Neural crest cell (in vitro differentiated cells): ENCODE measurements at places on chromosomes 5 and 9.

DNA sequence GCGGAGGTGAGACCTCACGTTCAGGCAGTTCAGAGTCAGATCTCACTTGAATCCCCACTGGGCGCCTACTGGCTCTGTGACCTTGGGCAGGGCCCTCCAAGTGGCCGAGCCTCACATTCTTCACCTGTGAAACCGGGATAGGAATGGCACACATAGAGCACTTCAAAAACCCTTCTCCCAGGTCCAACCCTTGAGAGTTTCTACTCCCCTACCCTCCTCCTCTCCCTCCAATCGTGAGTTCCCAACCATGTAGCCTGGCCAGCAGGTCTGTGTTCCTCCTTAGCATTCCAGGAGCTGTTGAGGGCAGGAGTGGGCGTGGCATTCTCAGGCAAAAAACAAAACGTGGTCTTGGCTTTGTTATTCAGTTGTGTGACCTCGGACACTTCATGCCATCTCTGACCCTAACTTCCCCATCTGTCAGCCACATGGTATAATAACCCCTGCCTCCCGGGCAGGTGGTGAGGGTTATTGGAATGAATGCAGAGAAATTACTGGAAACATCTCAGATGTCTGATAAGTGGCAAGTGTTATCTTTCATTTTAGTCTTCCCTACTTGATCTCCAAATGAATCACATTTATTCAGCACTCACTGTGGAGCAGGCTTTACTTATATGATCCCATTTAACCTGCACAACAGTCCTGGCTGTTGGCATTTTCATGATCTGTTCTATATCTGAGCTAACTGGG is 112.8 kb upstream of the BOD1 start:
- no peak overlapping the region for H3K27ac ChIP-seq
- H3K27me3 ChIP-seq = peaks cover 36% of the 10 kb centered on the region
- no peak for DNase-seq
- no peaks in the 10 kb centered on the region for H3K4me1 ChIP-seq

GRCh38 chr9:120446671-120447070 is 133.3 kb downstream of the CDK5RAP2 start:
- H3K4me1 ChIP-seq = peaks cover 5% of the 10 kb centered on the region
- no peak overlapping the region for H3K27ac ChIP-seq
- H3K36me3 ChIP-seq = peaks cover 25% of the 10 kb centered on the region
- no peak overlapping the region for H3K4me3 ChIP-seq
- no peaks in the 10 kb centered on the region for H3K27me3 ChIP-seq

DNA sequence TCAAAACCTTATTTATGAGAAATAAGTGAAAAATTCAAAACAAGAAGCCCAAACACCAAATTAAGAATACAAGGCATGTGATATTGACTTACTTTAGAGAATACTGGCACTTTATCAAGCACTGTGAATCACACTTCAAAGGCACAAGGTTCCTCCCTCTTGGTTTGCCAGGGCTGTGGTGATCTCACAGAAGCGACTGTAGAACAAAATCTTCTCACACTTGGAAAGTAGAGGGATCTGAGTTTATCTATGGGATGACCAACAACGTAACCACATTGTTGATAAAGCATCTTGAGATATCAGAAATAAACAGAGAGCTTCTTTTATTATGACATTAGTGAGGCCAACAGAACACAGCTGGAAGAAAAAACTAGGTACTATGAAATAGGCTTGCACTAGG is 295.9 kb downstream of the NFIB start:
- H3K27ac ChIP-seq = no peak overlapping the region
- no peak overlapping the region for H3K4me3 ChIP-seq
- no peaks in the 10 kb centered on the region for H3K4me1 ChIP-seq
- DNase-seq = no peak
- no peaks in the 10 kb centered on the region for H3K36me3 ChIP-seq
- no peaks in the 10 kb centered on the region for H3K27me3 ChIP-seq

- H3K4me3 ChIP-seq = no peak overlapping the region
- DNase-seq = no peak
- H3K27me3 ChIP-seq = no peaks in the 10 kb centered on the region
Measured at GRCh38 chr5:128644863-128645262, 106.8 kb upstream of the FBN2 start.

DNA sequence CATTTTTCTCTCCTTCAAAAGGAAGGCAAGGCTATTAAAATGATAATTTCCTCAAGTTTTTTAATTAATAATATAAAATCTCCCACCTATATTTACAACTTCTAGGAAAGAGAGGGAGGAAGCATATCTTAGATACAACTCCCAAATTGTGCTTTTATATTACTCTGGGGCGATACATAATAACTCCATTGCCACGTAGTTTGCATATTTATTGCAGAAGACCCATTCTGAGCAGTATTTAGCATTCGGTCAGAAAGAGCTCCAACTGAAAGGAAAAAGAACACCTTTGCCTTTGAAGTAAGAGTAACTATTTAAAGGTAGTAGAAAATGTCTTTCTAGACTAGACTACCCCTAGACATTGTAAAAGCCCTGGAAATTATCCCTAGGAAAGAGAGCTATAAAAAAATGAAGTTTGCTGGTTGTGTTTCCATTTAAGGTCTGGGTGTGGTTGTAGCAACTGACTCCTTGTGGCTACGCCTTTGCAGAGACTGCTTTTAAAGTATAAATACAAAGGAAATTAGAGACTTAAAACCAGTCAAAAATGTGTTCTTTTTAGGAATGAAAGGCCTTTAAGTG is 566.1 kb downstream of the ZNF608 start:
- H3K27ac ChIP-seq = no peak overlapping the region
- no peak for DNase-seq
- H3K36me3 ChIP-seq = peaks cover 6% of the 10 kb centered on the region
- H3K4me3 ChIP-seq = no peak overlapping the region
- peaks cover 15% of the 10 kb centered on the region for H3K4me1 ChIP-seq
- H3K27me3 ChIP-seq = no peaks in the 10 kb centered on the region

GRCh38 chr9:81213456-81213855 is 475.9 kb downstream of the TLE1 start:
- no peak overlapping the region for H3K4me3 ChIP-seq
- no peak for DNase-seq
- no peaks in the 10 kb centered on the region for H3K27me3 ChIP-seq
- no peaks in the 10 kb centered on the region for H3K4me1 ChIP-seq
- no peaks in the 10 kb centered on the region for H3K36me3 ChIP-seq

GRCh38 chr5:65672796-65673195 is 48.0 kb downstream of the SHLD3 start:
- H3K27me3 ChIP-seq = no peaks in the 10 kb centered on the region
- H3K4me1 ChIP-seq = no peaks in the 10 kb centered on the region
- H3K36me3 ChIP-seq = peaks cover 19% of the 10 kb centered on the region
- no peak overlapping the region for H3K4me3 ChIP-seq

DNA sequence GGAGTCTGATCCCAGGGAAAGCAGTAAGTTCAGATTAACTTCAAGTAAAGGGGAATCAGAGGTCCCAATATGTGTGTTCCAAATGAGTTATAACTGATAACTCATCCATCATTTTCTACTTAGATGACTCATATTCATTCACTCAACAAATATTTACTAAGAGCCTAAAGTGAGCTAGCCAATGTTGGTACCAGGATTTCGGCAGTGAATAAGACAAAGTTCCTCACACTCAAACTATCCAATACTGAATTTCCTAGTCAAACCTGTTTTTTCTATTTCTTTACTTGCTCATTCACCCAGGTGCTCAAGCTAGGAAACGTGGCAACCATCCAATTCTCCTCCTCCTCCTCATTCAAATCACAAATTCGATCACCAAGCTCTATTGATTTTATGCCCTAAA is 25.8 kb downstream of the FBXW2 start:
- no peaks in the 10 kb centered on the region for H3K4me1 ChIP-seq
- no peak for DNase-seq
- H3K36me3 ChIP-seq = peaks cover 6% of the 10 kb centered on the region
- no peak overlapping the region for H3K4me3 ChIP-seq
- no peak overlapping the region for H3K27ac ChIP-seq

DNA sequence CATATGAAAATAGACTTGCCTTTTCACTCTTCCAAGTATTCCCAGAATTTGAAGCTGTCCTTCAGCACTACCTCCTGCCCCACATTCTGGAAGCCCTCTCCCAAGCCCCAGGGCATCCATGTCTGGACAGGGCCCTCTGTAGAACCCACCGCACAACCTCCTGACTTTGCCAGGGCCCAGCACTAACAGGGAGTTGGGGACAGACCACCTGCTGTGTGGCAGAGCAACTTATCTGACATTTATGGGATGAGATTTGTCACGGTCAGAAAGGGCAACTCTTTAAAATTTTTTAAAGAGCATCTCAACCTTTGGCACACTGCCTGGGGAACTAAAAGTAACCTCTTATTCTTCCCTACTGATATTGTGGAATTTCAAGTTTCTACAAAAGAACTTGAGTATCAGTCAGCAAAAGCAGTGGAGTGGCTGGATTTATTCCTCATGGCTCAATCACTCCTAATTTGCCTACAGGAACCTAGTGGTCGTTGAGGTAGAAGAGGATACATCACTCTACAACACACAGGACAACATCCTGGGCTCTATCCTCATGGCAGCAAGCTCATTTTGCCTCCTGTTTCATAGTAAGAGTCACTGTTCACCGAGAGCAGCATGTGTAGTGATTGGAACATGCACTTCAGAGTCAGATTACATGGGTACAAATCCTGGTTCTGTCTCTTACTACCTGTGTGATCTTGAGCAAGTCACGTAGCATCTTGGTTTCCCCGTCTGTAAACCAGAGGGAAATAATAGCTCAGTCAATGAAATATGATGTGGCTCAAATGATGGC is 285.3 kb downstream of the ENC1 start:
- no peaks in the 10 kb centered on the region for H3K27me3 ChIP-seq
- no peak for DNase-seq
- no peaks in the 10 kb centered on the region for H3K36me3 ChIP-seq

DNA sequence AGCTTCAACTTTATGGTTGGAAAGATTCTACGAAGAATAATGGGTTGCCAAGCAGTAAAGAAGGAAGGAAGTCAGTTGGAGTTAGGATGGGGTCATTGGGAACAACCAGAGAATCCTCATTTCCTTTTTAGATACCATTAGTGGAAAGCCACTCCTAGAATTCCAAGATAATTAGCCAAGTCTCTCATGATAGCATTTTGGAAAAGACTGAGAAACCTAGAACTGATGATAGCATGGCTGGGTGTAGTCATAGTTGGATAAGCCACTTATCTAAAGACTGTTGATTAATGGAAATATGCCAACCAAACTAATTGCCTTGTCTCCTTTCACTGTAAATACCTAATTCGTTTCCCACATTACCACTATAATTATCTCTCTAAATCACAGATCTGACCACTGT is 377.0 kb downstream of the GLIS3 start:
- no peaks in the 10 kb centered on the region for H3K27me3 ChIP-seq
- H3K27ac ChIP-seq = no peak overlapping the region
- H3K4me1 ChIP-seq = peaks cover under 1% of the 10 kb centered on the region
- H3K4me3 ChIP-seq = no peak overlapping the region
- no peaks in the 10 kb centered on the region for H3K36me3 ChIP-seq

GRCh38 chr5:78610636-78611035 is 37.9 kb downstream of the LHFPL2 start:
- no peak overlapping the region for H3K4me3 ChIP-seq
- no peaks in the 10 kb centered on the region for H3K27me3 ChIP-seq
- H3K27ac ChIP-seq = no peak overlapping the region
- DNase-seq = no peak

- H3K27ac ChIP-seq = no peak overlapping the region
- no peak overlapping the region for H3K4me3 ChIP-seq
- H3K4me1 ChIP-seq = no peaks in the 10 kb centered on the region
- no peaks in the 10 kb centered on the region for H3K27me3 ChIP-seq
- H3K36me3 ChIP-seq = peaks cover 40% of the 10 kb centered on the region
Measured at GRCh38 chr5:175513726-175514125, 35.4 kb downstream of the SFXN1 start.
